ENCODE measurements at places on chromosomes 5 and 9.

- no peak overlapping the region for H3K27ac ChIP-seq
- H3K4me3 ChIP-seq: no peak overlapping the region
- H3K27me3 ChIP-seq: no peaks in the 10 kb centered on the region
- no peak for DNase-seq
Measured at GRCh38 chr5:39486361-39486760, 61.6 kb upstream of the DAB2 start.

DNA sequence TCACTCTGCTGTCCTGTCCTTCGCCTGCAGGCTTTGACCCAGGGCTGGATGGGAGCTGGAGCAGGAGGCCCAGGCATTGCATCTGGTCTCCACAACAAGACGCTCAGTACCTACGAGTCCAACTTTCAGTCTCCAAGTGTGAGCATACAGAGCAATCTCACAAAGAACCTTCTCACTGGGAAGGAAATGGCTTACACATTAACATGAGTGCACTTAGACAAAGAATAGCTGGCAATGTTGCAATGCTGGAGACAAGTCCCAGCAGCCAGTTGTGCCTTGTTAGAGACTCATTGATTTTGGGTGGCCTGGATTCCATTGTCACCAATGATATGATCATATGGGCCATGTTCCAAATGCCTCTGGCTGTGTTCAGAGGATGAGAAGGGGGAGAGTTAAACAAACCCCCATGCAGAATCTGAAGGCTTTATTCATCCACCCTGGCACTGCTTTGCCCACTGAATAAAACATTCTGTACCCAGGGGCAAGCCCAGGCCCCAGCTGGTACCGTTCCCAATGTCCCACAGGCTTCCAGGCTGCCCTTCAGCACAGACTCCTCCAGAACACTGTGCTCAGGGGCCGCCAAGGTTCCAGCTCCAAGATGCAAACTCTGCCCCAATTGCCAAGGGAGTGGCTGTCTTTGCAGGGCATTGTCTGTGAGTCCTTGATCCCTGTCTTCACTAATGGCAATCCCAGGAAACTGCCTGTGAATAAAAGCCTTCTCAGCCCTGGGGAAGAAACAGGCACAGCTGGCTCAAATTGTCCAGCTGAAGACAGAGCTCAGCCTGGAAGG lies 185.5 kb downstream of the HSD17B3 start:
- H3K27ac ChIP-seq: no peak overlapping the region
- H3K4me1 ChIP-seq: no peaks in the 10 kb centered on the region
- H3K4me3 ChIP-seq: no peak overlapping the region
- no peaks in the 10 kb centered on the region for H3K36me3 ChIP-seq

DNA sequence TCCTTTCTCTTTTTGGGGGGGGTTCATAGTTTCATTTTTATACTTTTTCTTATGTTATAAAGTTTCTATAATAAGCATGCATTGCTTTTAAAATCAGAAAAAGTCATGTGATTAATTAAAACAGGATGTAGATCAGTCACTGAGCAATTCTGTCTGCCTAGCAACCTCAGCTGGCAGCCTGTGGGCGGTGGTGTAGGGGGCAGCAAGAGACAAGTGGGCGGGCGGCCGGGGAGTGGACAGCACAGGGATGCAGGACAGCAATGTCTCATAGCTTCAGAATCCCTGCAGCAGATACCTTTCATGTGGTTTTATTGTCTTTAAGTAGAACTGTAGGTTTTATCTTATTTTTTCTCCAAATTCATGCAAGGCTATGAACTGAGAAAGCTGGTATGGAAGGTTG lies 101.9 kb upstream of the S1PR3 start:
- no peak for DNase-seq
- H3K36me3 ChIP-seq: no peaks in the 10 kb centered on the region
- H3K27ac ChIP-seq: no peak overlapping the region
- no peak overlapping the region for H3K4me3 ChIP-seq
- H3K27me3 ChIP-seq: no peaks in the 10 kb centered on the region

- H3K4me3 ChIP-seq: no peak overlapping the region
- H3K4me1 ChIP-seq: no peaks in the 10 kb centered on the region
- H3K36me3 ChIP-seq: no peaks in the 10 kb centered on the region
- DNase-seq: no peak
Measured at GRCh38 chr9:124309667-124310084, 51.9 kb downstream of the NEK6 start.

DNA sequence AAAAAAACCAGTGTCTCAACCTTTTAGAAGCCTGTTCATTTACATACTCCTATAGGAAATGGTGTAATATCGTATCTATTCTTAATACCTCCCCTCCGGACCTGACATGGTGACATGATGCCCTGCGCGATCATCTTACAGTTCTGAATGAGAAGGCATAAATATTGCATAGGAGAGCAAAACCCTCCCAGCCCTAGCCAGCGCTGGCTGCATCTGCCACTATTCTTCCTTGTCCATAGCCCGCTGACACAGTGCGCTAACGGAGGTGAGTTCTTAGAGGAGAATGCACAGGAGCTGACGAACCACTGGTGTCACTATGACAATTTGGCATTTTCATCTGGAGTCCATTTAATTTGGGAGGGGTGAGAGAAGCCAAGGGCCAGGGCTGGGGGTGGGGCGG lies 290.1 kb downstream of the EFNA5 start:
- H3K27ac ChIP-seq: no peak overlapping the region
- no peak for DNase-seq
- H3K27me3 ChIP-seq: no peaks in the 10 kb centered on the region
- H3K36me3 ChIP-seq: no peaks in the 10 kb centered on the region

DNA sequence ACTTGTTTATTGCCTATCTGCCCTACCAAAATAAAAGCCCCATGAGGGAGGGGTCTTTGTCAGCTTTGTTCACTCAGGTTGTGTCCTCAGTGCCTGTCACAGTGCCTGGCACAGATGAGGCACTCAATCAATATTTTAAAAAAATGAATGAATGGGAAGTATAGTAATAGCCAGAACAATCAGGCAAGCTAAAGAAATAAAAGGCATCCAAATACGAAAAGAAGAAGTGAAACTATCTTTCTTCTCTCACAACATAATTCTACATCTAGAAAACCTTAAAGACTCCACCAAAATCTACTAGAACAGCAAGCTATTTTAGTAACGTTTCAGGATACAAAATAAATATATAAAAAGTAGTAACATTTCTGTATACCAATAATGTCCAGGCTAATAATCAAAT lies 37.8 kb upstream of the C5orf63 start:
- H3K4me3 ChIP-seq: no peak overlapping the region
- DNase-seq: no peak
- no peaks in the 10 kb centered on the region for H3K36me3 ChIP-seq
- H3K27ac ChIP-seq: no peak overlapping the region

GRCh38 chr9:113177251-113177650 lies 26.4 kb downstream of the SLC31A2 start:
- DNase-seq: no peak
- H3K4me1 ChIP-seq: no peaks in the 10 kb centered on the region
- H3K36me3 ChIP-seq: peaks cover 87% of the 10 kb centered on the region
- no peak overlapping the region for H3K4me3 ChIP-seq

Measured in naive thymus-derived CD4-positive, alpha-beta T cell (primary cell).